ENCODE measurements at places on chromosomes 7 and 10.
A peak's percentile ranks its signal among the peaks of the same experiment; 100 is the strongest.

- no peaks in the 10 kb centered on the region for H3K4me1 ChIP-seq
- no peaks in the 10 kb centered on the region for H3K36me3 ChIP-seq
- H3K27me3 ChIP-seq, result no peaks in the 10 kb centered on the region
- H3K27ac ChIP-seq, result no peak overlapping the region
- H3K4me3 ChIP-seq, result no peak overlapping the region
Observed at GRCh38 chr10:74314166-74314565, 163.1 kb downstream of the ADK start.

DNA sequence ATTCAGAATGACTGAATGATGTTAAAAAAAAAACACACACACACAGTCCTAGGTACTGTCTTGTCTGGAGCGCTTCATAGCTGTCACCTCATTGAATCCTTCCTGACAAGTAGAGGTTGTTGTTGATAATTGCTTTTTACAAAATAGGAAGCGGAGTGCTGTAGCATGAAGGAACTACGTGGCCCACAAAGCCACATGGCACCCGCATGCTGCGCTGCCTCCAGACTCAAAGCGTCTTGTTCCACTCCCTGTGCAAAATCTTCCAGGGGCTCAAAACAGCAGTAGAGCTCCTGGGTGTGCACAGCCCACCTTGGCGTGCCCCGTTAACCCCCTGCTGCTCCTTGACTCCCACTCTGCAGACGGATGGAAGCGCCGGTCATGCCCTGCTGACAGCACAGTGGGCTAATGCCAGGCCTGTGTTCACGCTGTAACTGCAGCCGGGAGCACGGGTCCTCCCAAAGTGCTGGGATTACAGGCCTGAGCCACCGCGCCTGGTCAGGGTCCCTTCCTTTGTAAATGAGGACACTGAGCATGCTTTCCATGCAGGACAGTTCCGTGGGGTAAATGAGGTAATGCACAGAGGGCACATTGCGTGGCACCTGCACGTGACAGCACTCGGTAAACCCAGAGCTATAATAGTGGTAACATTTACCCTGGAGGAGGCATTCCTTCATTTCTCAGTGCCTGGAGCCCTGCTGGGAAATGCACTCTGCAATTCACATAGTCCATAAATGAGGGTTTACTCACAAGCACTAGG is 91.1 kb upstream of the GNA12 start:
- H3K4me1 ChIP-seq, result peaks cover 11% of the 10 kb centered on the region
- no peak overlapping the region for H3K4me3 ChIP-seq
- peaks cover 9% of the 10 kb centered on the region for H3K36me3 ChIP-seq
- H3K27ac ChIP-seq, result peak overlapping the region; percentile 50
- DNase-seq, result no peak

- peaks cover 5% of the 10 kb centered on the region for H3K36me3 ChIP-seq
- peak overlapping the region; percentile 92 for H3K4me3 ChIP-seq
- no peak overlapping the region for H3K27ac ChIP-seq
- H3K27me3 ChIP-seq, result no peaks in the 10 kb centered on the region
- no peak for DNase-seq
Observed at GRCh38 chr7:131330299-131330698, 2.6 kb downstream of the MKLN1 start.

- H3K36me3 ChIP-seq, result no peaks in the 10 kb centered on the region
Observed at GRCh38 chr7:96052860-96053470, 268.9 kb downstream of the SLC25A13 start.

DNA sequence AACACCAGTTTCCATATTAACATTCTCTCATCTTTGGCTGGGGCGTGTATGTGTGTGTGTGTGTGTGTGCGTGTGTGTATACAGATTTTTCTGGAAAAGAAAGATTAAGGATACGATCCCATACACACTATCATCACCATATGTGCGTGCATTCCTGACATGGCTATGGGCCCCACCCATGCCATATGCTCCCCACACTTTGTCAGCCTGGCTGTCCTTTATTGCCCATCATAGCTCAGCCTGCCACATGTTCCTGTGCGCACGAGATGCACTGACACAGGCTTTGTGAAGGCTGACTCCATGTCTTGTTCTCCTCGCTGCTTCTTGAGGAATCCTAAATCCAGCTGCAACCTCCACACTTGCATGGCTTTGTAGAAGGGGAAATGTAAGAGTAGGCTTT is 984.1 kb downstream of the LRMDA start:
- H3K27me3 ChIP-seq, result no peaks in the 10 kb centered on the region
- DNase-seq, result no peak
- no peaks in the 10 kb centered on the region for H3K36me3 ChIP-seq

GRCh38 chr10:1290071-1290471 is 233.9 kb downstream of the WDR37 start:
- H3K27ac ChIP-seq, result no peak overlapping the region
- no peak for DNase-seq
- H3K36me3 ChIP-seq, result no peaks in the 10 kb centered on the region
- no peaks in the 10 kb centered on the region for H3K4me1 ChIP-seq
- H3K27me3 ChIP-seq, result peaks cover 7% of the 10 kb centered on the region
- no peak overlapping the region for H3K4me3 ChIP-seq

- no peaks in the 10 kb centered on the region for H3K27me3 ChIP-seq
- H3K4me3 ChIP-seq, result no peak overlapping the region
- no peak overlapping the region for H3K27ac ChIP-seq
Observed at GRCh38 chr10:32131388-32131787, 75.2 kb upstream of the KIF5B start.

- H3K36me3 ChIP-seq, result no peaks in the 10 kb centered on the region
- no peak overlapping the region for H3K27ac ChIP-seq
- no peak overlapping the region for H3K4me3 ChIP-seq
- no peak for DNase-seq
Observed at GRCh38 chr10:59008452-59008851, 168.0 kb upstream of the PHYHIPL start.

DNA sequence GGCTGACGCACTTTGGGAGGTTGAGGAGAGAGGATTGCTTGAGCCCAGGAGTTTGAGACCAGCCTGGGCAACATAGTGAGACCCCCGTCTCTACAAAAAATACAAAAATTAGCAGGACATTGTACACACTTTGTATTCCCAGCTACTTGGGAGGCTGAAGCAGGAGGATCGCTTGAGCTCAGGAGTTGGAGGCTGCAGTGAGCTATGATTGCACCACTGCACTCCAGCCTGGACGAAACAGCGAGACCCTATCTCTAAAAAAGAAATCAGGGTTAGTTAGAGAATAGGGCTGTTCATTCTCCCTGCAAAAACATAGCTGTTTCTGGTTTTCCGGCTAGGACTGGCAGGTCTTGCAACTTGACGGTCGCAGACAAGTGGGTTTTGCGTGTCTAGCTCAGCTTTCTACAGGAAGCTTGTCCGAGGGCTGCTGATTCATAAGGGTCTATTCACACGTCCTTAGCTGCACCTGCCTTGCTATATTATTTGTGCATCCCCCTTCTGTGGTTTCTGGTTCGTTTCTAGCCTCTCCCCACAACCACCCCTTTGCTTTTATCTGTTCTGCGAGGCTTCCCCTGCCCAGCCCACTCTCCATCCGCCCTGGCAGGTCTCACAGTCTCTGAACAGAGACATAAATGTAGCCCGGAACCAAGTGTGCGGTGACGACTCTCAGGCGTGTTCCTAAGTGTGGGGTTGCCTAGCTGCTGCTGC is 10.7 kb downstream of the AMZ1 start:
- peaks cover 17% of the 10 kb centered on the region for H3K27me3 ChIP-seq
- DNase-seq, result peak; percentile 82
- H3K36me3 ChIP-seq, result no peaks in the 10 kb centered on the region
- H3K4me1 ChIP-seq, result peaks cover 23% of the 10 kb centered on the region

- no peak overlapping the region for H3K4me3 ChIP-seq
- no peaks in the 10 kb centered on the region for H3K27me3 ChIP-seq
- H3K36me3 ChIP-seq, result no peaks in the 10 kb centered on the region
- peaks cover 19% of the 10 kb centered on the region for H3K4me1 ChIP-seq
- peak; percentile 45 for DNase-seq
- no peak overlapping the region for H3K27ac ChIP-seq
Observed at GRCh38 chr7:157547102-157547501, 210.3 kb downstream of the DNAJB6 start.

DNA sequence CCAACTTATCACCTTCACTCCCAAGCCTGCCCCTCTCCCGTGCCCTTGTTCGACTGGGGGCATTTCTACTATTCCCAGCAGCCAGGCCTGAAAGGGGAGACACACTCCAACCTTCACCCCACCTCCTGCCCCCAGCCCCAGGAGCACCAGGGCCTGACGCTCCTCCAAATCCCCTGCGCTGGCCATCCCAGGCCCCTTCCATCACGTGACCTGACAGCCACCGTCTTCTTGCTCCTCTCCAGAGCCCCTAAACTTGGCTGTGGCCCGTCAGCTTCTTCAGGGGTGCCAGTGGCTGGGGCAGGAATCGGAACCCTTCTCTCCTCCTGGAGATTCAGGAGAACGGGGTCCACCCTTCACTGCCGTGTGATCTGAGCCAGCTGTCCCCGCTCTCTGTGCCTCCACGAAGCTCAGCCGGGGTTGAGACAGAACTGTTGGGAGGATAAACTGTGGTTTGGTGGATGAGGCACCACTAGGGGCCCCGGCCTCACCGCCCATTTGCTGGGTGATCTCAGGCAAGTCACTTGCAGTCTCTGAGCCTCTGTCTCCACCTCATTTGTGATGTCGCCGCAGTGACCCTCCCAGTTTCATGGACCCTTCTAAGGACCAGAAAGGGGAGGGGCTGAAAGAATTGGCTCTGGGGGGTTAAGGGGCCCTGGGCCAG is 91.0 kb downstream of the MYL10 start:
- no peak for DNase-seq
- no peaks in the 10 kb centered on the region for H3K27me3 ChIP-seq
- H3K36me3 ChIP-seq, result no peaks in the 10 kb centered on the region
- H3K27ac ChIP-seq, result no peak overlapping the region
- no peak overlapping the region for H3K4me3 ChIP-seq

DNA sequence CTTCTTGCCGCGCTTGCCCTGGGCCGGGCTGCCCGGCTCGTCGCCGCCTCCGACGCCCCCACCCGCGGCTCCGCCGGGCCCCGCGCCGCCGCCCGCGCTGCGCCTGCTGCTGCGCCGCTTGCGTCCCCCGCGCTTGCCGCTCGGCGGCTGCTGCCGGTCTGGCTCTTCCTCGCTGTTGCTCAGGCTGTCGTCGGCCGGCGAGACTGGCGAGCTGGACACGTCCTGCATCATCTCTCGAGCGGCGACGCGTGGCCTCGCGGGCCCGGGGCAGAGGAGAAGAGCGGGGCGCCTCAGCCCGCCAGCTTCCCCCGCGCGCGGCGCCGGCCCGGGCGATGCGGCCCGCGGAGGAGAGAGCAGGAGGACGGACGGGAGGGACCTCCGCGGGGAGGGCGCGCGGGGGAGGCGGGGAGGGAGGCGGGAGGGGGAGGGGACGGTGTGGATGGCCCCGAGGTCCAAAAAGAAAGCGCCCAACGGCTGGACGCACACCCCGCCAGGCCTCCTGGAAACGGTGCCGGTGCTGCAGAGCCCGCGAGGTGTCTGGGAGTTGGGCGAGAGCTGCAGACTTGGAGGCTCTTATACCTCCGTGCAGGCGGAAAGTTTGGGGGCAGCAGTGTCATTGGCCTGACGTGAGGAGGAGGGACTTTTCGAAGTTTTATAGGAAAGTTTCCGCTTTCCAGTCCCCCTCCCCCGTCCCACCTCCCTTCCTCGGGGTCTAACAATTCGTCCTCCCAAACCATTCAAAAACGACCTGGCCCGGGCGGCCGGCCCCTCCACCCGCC is at the start of gene TWIST1:
Gene TWIST1 (minus strand): TSS at position 546 of the 779 bp plus-strand sequence. CDS start 315 bp downstream, at position 231.
- peaks cover 4% of the 10 kb centered on the region for H3K4me1 ChIP-seq
- peaks cover 70% of the 10 kb centered on the region for H3K27me3 ChIP-seq
- peak within 1 kb of the TSS; percentile 67 for H3K4me3 ChIP-seq
- H3K36me3 ChIP-seq, result peaks cover 4% of the 10 kb centered on the region
- no peak for DNase-seq

- H3K27ac ChIP-seq, result no peak overlapping the region
- no peak for DNase-seq
- no peaks in the 10 kb centered on the region for H3K36me3 ChIP-seq
- H3K27me3 ChIP-seq, result peaks cover 28% of the 10 kb centered on the region
- H3K4me1 ChIP-seq, result no peaks in the 10 kb centered on the region
Observed at GRCh38 chr10:118167056-118167700, 120.4 kb upstream of the RAB11FIP2 start.

- H3K36me3 ChIP-seq, result peaks cover 6% of the 10 kb centered on the region
- no peak overlapping the region for H3K4me3 ChIP-seq
- no peaks in the 10 kb centered on the region for H3K4me1 ChIP-seq
- no peak for DNase-seq
- H3K27ac ChIP-seq, result no peak overlapping the region
Observed at GRCh38 chr7:124369310-124369709, 336.4 kb upstream of the TMEM229A start.

DNA sequence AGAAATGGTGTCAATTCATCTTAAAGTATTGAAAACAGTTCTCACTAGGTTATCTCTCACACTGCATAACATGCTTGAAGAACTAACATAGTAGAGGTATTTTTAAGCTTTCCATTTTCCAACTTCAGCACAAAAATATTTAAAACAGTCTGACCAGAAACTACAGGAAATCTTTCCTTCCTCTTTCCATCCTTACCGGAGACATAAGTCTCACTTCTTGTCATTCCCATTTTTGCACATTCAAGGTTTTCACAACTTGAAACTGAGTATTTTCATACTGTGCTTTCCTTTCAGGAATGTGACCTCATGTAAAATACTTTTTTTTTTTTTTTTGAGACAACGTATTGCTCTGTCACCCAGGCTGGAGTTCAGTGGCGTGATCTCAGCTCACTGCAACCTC is 45.2 kb downstream of the ARHGAP12 start:
- H3K27ac ChIP-seq, result no peak overlapping the region
- DNase-seq, result no peak
- H3K4me1 ChIP-seq, result peaks cover 7% of the 10 kb centered on the region
- H3K36me3 ChIP-seq, result no peaks in the 10 kb centered on the region
- H3K4me3 ChIP-seq, result no peak overlapping the region

- peaks cover 55% of the 10 kb centered on the region for H3K4me1 ChIP-seq
- H3K36me3 ChIP-seq, result no peaks in the 10 kb centered on the region
- H3K27ac ChIP-seq, result peak overlapping the region; percentile 19
- no peak overlapping the region for H3K4me3 ChIP-seq
- no peaks in the 10 kb centered on the region for H3K27me3 ChIP-seq
Observed at GRCh38 chr7:24970676-24971075, 9.3 kb downstream of the OSBPL3 start.
